ENCODE measurements at places on chromosomes 13 and 19.

- DNase-seq: no peak
Observed at GRCh38 chr19:2274931-2275535, 6.9 kb downstream of the PEAK3 start.

GRCh38 chr19:8577247-8577646 is at the start of gene MYO1F:
Gene MYO1F (minus strand): TSS chr19:8577442. CDS start chr19:8577309, 133 bp downstream.
- no peak for DNase-seq

DNA sequence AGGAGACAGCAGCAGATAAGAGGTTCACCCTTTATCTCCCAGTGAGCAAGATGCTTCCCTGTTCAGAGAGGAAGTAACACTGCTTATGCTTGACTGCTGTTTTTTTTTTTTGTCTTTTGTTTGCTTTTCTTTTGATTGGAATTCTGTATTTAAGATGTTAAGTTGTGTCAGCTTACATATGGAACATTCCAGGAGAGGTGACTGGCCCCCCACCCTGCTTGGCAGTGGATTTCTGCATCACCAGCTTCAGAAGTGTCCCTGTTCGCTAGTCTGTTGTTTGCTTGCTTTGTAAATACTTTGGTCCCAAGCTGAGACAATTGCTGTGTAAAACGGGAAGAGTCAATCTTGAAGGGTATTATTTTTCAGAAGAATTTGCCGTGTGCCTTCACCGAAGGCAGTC is 43.0 kb downstream of the IFT88 start:
- DNase-seq: no peak

GRCh38 chr13:39144391-39144790 is 106.1 kb downstream of the NHLRC3 start:
- DNase-seq: no peak

GRCh38 chr13:100357764-100358163 is 230.8 kb downstream of the GGACT start:
- DNase-seq: no peak

DNA sequence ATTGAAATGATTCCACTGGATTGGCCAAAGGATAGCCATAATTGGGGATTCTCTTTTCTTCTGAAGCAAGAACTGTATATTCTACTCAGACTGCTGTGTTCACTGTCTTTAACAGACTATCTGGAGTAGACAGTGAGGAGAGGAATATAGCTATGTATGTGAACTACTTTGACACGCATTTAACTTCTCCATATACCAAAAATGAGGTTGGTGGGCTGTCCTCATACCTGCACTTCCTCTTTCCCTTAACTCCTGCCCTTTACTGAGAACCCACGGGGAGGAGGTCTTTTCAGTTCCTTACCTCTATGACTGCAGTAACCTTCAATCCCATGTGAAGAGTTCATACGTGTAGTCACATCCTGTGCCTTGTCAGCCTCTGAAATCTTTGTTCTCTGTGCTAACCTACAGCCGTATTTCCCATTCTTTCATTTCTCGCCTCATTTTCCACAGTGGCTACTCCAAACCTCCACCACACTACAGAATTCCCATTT is 305.8 kb downstream of the MTUS2 start:
- no peak for DNase-seq

DNA sequence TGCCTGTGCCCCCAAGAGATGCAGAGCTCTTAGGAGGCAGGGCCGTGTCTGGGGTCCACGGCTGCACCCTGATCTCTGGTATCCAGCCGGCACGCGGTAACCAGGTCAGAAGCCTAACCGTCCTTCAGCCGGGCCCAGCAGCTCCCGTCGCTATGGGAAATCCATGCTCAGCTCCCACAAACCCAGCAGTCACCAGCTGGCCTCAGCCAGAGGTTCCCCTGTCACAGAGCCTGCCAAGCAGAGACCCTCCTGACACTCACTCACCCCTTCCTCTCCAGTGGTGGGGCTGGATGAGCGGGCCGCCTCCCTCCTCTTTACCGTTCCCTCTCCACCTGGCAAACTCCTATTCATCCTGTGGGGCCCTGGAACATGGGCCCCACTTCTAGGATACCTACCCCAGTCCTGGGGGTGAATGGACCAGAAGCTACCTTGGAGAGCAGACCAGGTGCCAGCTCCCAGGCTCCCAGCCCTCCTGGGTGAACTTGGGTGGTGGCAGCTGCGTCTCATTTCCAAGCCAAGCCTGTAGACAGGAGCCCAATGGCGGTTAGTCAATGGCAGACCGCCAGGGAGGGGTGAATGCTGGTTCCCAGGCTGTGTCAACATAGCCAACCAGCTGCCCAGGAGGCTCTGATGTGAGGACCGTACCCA is 21.4 kb upstream of the TCF3 start:
- DNase-seq: no peak

DNA sequence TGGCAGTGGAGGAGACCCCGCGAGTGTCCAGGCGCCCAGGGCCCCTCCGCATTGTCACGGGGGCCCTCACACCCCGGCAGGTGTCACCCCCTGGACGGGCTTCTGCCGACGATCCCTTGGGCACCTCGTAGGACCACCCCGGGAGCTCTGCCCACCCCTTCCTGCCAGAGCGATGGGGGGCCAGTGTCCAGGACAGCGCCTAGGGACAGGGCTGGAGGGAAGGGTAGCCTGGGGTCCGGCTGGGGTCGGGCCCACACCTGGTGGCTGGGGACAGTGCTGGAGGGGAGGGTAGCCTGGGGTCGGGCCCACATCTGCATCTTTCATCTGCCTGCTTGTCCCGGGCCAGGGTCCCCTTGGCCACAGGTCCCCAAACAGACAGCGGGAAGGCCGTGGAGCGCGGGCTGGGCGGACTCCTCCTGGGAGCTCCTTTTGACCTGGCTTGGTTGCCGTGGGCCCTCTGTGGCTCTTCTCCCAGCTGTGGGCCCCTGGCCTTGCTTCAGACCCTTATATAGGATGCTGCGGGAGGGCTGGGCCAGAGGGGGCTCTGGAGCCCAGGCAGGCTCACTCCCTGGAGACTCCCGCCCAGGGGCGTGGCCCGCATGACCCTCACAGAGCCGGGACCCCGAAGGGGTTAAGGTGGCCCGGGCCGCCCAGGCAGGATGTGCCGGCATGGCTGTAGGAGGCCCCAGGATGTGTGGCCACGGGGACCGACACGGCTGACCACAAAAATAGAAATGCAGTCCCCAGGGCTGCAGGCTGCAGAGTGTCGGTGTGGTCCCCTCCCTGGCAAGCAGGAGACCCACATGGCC is 74.1 kb upstream of the MCF2L start:
- no peak for DNase-seq

GRCh38 chr13:31503626-31504025 is 235.7 kb upstream of the RXFP2 start:
- no peak for DNase-seq

DNA sequence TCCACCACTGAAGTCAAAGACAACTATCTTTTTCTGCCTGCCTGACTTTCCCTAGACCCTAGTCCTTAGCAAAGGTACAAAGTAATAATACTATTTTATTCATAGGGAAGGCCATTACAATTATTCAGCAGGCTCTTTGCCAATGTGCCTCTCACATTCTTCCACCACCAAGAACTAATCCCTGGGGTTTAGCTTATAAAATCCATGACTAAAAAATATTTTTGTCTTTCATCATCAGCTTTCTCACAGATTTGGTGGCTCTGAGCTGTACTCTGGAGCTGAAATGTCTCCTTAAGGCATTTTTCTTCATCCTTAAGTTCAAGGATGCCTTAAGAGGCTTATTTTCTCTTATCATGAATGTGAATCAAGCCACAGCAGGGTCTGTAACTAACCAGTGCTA is 96.1 kb downstream of the OXGR1 start:
- no peak for DNase-seq

GRCh38 chr13:94416454-94417080 is 62.9 kb downstream of the DCT start:
- no peak for DNase-seq

DNA sequence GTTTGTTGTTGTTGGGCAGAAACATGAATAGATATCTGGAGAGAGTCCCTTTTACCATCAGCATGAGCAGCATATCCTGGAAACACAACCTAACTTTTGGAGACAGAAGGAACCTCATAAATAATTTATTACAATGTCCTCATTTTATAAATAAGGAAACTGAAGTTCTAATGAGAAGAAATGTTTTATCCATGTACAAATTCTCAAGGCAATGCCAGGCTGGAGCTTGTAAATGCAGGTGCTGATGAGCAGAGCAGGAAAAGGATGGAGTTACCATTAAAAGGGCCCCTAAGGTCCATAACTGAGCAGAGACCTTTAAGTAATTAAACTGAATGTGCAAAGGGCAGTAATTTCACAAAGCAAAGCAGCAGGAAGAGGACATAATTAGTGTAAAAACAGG is 17.3 kb downstream of the LCP1 start:
- no peak for DNase-seq

GRCh38 chr13:46655377-46656180 is 102.6 kb downstream of the LRCH1 start:
- no peak for DNase-seq

GRCh38 chr13:22091971-22092300 is 421.1 kb downstream of the FGF9 start:
- no peak for DNase-seq

DNA sequence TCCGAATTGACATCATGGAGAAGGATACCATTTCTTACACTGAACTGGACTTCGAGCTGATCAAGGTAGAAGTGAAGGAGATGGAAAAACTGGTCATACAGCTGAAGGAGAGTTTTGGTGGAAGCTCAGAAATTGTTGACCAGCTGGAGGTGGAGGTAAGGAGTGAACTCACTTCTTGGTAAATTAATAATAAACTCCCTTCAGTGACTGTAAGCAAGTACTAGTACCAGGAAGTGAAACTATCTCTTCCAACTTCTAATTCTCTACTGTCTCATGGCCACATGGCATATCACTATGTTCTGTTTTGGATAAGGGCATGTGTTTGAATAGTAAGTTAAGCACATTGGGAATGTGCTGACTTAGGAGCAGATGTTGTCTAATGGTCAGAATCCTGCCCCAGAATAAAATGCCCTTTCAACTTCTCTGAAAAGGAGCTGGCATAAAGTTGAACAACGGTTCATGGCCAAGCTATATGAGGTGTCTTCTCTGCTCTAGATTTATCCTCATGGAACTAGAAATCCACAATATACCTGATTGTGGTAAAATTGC is 13.4 kb downstream of the OLFM4 start:
- no peak for DNase-seq

DNA sequence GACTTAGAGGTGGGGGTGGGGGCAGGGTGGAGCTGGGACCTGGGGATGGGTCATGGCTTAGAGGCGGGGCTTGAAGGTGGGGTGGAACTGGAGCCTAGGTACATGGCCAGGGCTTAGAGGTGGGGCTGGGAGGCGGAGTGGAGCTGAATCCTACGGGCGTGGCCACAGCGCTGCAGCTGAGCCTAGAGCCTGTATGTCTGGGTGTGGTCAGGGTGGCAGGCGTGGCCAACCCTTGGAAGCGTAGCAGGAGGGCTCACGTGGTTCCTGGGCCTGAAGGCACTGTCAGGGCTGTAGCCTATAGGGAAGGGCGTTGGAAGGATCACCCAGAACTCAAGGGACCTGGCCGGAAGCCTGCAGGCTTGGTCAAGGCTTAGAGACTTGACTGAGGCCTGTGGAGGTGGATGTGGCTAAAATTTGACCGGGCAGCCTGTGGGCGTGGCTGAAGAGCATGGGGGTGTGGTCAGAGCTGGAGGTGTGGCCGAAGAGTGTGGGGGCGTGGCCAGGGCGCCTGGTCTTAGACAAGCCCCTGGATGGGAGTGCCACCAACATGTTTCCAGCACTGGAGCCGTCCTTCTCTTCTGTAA is 24.3 kb downstream of the COLGALT1 start:
- no peak for DNase-seq

DNA sequence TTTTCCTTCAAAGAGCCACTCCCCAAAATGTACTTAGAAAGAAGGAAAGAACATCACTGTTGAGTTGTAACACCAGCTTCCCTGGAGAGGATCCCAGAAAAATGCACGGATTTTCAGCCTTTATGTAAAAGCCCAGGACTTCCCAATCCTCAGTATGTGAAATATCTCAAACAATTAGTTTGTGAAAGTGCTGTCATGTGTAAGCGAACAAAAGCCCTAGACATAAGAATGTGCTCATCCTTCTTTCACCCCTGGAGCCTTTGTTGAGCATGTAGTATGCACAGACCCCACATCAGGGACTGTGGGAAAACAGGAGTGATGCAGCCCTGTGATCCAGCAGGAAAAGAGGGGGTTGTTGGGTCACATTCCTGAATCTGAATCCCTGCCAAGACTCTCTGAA is 441.4 kb upstream of the ZNF507 start:
- no peak for DNase-seq

DNA sequence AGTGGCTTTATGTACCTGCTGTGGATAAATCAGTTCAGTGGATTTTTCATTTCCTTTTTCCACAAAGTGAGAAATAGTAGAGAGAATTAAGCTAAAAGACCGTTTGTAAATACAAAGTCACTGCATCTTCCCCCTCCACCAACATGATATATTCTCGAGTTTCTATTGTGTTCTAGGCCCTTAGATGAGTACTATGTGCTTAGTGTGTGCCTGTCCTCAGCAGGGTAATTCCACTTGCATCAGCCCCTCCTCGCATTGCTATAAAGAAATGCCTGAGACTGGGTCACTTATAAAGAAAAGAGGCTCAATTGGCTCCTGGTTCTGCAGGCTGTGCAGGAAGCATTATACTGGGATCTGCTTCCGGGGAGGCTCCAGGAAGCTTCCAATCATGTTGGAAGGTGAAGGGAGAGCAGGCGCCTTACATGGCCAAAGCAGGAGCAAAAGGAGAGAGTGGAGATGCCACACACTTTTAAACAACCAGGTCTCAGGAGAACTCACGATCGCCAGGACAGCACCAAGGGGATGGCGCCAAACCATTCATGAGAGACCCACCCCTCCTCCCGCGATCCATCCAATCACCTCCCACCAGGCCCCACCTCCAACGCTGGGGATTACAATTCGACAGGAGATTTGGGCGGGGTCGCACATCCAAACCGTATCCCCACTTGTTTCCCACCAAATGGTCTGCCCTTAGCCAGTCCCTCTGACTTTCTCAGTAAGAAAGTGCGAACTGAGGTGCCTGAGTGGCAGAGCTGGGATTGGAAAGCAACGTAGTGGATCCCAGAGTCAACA is 102.3 kb upstream of the ABCC4 start:
- no peak for DNase-seq

- no peak for DNase-seq
Observed at GRCh38 chr19:19274716-19275565, 1.8 kb upstream of the TM6SF2 start.

- DNase-seq: no peak
Observed at GRCh38 chr13:44786756-44787155, 202.5 kb downstream of the NUFIP1 start.

GRCh38 chr19:14091813-14092462 is 1.4 kb upstream of the SAMD1 start:
- no peak for DNase-seq

All from activated CD8-positive, alpha-beta memory T cell treated with anti-CD3 and anti-CD28 coated beads for 4 hours (primary cell).